ENCODE measurements at places on chromosomes 6 and 20.
A peak's percentile ranks its signal among the peaks of the same experiment; 100 is the strongest.

- DNase-seq, result no peak
Observed at GRCh38 chr6:109170333-109170732, 75.0 kb downstream of the CEP57L1 start.

DNA sequence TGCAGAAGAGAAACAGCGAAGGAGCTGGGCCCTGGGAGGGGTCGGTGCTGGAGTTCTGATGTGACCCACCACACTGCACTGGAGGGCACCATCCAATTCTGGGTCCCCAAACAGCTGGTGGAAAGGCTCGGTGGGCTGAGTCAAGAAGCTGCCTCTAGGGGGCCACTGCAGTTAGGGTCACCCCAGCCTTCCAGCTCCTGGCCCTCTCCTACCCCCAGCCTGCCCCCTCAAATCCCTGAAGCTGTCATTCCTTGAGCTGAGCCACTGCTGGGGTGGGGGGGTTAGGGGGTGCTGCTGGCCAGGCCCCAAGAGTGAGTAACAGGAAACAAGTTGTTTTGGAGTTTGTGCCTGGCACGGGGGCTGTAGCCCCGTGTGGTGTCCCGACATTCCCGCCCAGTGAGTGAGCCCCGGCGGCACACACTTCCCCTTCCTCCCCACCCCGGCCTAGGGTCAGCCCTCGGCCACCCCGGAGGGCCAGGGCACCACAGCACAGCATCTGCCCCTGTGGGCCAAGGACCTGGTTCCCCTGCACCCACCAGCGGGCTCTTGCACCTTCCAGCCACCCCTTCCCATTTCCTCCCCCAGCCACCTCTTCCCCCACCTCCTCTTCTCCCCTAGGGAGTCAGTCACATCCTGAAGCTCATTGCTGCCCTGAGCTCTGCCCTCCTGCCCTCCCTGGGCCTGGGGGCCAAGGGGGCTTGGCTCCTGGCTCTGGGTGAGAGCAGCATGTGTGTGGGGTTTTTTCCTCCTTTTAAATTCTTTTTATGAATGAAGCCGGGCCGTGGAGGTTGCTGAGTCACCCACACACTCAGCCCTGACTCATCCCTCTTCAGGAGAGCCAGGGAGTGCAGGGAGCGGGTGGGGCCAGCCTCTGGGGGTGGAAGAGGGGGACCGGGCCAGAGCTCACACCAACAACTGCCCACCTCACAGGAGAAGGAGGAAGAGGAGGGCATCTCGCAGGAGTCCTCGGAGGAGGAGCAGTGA lies 4.6 kb downstream of the SMIM29 start:
- peak; percentile 90 for DNase-seq

DNA sequence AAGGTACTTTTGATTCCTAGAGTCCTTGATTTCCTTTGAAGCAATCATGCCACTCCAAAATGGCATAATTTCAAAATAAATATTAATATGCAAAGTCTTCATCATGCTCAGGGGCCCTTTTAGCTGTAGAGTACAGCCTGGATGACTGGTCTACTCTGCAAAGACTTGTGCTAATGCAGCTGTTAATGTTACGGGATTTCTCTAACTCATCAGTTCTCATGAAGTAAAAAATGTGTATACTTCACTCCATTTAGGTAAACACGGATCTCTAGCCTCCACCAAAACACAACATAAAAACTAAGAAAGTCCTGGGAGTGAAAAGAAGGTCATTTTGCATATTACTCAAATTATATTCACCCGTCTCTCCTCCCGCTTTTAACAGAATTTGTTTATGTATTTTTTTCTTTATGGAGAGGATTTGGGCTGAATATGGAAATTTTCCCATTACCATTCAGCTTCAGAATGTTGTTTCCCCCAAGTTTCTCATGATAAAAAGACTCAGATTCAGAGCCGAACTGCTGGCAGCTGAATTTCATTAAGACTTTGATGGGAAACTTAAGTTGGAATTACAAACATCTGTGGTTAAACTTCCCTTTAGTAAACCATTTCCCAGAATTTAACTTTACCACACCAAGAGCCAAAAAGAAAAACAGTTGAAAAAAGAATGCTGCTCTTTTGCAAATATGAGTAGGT lies 8.7 kb downstream of the LAMA4 start:
- no peak for DNase-seq

DNA sequence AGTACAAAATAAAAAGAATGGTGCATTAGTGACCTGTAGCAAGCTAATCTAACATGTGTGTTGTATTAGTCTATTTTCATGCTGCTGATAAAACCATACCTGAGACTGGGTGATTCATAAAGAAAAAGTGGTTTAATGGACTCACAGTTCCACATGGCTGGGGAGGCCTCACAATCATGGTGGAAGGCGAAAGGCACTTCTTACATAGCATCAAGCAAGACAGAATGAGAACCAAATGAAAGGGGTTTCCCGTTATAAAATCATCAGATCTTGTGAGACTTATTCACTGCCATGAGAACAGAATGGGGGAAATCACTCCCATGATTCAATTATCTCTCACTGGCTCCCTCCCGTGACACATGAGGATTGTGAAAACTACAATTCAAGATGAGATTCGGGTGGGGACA lies 45.4 kb upstream of the AIG1 start:
- no peak for DNase-seq

- DNase-seq, result no peak
Observed at GRCh38 chr6:105251689-105252088, 71.9 kb upstream of the POPDC3 start.

- DNase-seq, result no peak
Observed at GRCh38 chr6:15391500-15391899, 145.6 kb downstream of the JARID2 start.

GRCh38 chr6:144265061-144265357 lies 20.1 kb upstream of the UTRN start:
- no peak for DNase-seq

GRCh38 chr20:10368702-10369041 lies 65.3 kb downstream of the MKKS start:
- no peak for DNase-seq

GRCh38 chr6:166323395-166323794 lies 15.2 kb upstream of the PRR18 start:
- no peak for DNase-seq

DNA sequence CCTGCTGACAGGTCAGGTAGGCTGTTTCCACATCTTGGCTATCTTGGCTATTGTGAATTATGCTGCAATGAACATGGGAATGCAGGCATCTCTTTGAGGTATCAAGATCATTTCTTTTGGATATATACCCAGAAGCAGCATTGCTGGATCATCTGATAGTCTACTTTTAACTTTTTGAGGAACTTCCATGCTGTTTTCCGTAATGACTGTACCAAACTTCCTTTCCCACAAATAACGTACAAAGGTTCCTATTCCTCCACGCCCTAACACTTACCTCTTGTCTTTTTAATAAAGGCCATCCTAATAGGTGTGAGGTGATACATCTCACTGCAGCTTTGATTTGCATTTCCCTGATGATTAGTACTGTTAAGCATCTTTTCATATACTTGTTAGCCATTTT lies 338.7 kb upstream of the RUNX2 start:
- no peak for DNase-seq

- no peak for DNase-seq
Observed at GRCh38 chr6:11773013-11773412, 5.6 kb downstream of the ADTRP start.

DNA sequence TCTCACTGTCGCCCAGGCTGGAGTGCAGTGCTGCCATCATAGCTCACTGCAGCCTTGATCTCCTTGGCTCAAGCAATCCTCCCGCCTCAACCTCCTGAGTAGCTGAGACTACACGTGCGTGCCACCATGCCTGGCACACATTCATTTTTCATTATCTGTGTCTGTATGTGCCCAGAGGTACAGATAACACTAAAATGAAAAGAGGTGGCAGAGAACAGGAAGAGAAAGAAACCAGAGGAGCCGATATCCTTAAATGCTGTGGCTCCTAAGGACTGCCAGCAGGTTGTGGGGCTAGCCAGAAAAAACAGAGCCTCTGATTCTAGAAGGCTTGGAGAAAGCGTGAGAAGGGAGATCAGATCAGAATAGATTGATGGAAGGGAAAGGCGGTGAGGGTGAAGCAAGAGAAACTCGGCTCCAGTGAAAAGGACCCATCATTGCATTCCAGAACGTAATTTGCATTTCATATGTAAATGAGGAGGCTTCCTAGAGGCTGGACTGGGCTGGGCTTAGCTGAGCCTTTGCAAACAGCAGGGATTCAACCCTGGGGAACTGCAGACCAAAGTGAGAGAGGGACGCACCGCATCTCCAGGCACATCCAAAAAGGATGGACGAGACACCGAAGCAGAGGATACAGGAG lies 64.2 kb downstream of the GCNT2 start:
- DNase-seq, result no peak

DNA sequence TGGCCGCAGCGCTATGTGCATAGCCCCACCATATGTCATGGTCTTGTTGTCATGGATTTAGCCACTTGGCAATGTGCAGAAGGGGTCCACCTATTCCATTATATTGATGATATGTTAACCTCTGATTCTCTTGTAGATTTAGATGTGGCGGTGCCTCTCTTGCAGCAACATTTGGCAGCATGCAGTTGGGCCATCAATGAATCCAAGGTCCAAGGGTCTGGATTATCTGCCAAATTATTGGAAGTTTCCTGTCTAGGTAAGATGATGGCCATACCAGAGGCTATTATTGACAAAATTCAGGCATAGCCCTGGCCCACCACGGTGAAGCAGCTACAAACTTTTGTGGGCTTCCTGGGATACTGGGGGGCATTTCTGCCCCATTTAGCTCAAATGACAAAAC lies 31.4 kb downstream of the HDDC2 start:
- no peak for DNase-seq

DNA sequence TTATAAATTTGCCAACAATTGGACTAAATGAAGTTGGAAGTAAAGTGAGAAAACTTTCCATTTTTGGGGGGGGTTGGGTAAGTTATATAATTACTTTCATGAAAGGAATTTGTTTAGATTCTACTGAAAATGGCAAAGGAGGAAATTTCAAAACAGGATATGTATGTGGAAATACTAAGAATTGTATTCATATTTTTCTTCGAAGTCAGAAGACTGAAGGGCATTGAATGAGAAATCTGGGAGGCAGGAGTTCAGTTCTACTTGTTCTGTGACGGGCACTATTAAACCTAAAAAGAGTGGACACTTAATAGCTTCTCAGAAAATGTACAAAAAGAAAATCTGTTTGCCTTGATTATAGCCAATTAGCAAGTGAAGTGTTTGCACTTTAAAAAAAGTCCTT lies 114.7 kb downstream of the PRIM2 start:
- DNase-seq, result no peak

DNA sequence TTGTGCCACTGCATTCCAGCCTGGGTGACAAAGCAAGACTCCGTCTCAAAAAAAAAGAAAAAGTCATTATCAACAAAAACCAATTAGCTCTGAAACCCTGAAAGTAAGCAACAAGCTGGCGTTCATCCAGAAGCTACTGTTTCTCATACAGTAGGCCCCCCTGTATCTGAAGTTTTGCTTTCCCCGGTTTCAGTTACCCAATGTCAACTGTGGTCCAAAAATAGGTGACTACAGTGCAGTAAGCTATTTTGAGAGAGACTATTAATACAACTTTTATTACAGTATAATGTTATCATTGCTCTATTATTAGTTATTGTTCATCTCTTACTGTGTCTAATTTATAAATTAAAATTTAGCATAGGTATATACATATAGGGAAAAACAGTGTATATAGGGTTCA lies 135.1 kb downstream of the KIF16B start:
- no peak for DNase-seq

DNA sequence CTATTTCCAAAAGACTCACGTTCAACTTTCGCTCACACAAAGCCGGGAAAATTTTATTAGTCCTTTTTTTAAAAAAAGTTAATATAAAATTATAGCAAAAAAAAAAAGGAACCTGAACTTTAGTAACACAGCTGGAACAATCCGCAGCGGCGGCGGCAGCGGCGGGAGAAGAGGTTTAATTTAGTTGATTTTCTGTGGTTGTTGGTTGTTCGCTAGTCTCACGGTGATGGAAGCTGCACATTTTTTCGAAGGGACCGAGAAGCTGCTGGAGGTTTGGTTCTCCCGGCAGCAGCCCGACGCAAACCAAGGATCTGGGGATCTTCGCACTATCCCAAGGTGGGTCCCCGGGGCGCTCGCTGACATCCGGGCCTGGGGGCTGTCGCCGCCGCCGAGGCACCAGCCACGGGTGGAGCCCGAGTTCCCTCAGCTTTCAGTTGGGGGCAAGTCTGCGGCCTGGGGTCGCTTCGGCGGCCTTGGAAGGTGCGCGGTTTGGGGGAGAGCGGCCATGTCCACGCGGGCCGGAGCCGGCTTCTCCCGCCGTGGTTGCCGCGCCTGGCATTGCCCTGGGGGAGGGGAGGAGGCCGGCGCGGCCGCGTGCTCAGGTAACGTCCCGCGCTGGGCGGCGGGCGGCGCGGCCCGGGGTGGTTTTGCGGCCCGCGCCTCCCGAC lies 429 bp downstream of the AMD1 start:
- DNase-seq, result peak; percentile 14

- no peak for DNase-seq
Observed at GRCh38 chr6:148864941-148865340, 118.1 kb downstream of the UST start.

DNA sequence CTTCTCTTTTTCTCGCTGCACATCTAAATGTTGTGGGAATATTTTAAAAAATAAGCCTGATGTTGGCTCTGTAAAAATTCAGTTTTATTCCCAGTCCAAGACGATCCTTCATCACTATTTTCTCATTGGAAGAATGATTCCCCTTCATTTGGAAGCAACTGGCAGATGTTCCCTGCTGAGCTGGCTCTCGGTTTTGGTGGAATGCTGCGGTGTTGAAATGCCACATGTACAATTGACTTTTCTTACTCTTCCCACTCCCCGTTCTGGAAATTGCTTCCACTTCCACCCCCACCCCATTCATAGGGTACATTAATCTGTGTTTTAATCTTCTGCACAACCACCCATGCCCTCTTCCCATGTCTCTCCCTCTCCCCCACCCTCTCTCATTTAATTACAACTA lies 496.3 kb upstream of the MAP3K7 start:
- DNase-seq, result no peak

GRCh38 chr6:16712255-16712930 lies 48.9 kb downstream of the ATXN1 start:
- DNase-seq, result no peak

DNA sequence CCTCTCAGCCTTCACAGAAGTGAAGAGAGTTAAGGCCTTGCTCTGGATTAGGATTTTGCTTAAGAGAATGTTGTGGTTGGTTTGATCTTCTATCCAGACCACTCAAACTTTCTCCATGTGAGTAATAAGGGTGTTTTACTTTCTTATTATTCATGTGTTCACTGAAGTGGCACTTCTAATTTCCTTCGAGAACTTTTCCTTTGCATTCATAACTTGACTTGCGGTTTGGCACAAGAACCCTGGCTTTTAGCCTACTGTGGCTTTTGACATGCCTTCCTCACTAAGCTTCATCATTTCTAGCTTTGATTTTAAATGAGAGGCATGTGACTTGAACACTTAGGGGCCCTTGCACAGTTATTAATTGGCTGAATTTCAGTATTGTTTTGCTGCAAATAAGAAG lies 166.1 kb upstream of the OPRM1 start:
- no peak for DNase-seq

DNA sequence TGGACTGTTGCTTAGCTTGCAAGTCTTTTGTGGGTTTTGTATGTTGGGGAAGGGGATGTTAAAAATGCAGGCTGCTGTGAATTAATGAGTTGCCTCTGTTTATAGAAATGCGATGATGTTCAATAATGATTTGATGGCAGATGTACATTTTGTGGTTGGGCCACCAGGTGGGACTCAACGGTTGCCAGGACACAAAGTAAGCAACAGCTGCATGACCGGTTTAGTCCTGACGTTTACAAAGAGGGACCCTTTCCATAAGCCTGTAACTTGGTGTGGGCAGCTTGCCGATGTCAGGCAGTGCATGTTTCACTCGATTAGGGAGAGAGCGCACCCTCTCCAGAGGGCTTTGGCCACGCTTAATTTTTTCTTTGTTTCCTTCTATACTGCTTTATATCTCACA lies 1.3 kb downstream of the BTBD3 start:
- no peak for DNase-seq
